ENCODE measurements at places on chromosomes 4 and X.

- DNase-seq = no peak
Measured at GRCh38 chrX:72143609-72143907, 11.8 kb upstream of the RTL5 start.

DNA sequence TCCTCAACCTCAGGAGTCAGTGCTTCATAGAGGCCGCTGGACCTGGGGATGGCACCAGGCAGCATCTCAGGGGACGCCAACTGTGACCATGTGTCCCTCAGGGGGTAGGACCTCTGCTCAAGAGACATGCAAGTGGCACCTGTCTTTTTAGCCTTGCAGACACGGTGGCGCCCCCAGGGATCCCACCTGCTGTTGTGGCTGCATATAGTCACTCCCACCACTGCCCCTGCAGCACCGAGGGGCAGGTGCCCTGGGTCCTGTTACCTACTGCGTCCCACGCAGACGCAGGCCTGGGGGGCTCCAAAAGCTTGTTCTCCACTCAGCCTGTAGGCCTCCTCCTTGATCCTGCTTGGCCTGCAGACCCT lies 2.5 kb downstream of the MYL5 start:
- DNase-seq = no peak

- no peak for DNase-seq
Measured at GRCh38 chrX:26851981-26852380, 611.2 kb downstream of the PPP4R3C start.

GRCh38 chr4:127783026-127783769 lies 1.1 kb downstream of the HSPA4L start:
- DNase-seq = no peak

DNA sequence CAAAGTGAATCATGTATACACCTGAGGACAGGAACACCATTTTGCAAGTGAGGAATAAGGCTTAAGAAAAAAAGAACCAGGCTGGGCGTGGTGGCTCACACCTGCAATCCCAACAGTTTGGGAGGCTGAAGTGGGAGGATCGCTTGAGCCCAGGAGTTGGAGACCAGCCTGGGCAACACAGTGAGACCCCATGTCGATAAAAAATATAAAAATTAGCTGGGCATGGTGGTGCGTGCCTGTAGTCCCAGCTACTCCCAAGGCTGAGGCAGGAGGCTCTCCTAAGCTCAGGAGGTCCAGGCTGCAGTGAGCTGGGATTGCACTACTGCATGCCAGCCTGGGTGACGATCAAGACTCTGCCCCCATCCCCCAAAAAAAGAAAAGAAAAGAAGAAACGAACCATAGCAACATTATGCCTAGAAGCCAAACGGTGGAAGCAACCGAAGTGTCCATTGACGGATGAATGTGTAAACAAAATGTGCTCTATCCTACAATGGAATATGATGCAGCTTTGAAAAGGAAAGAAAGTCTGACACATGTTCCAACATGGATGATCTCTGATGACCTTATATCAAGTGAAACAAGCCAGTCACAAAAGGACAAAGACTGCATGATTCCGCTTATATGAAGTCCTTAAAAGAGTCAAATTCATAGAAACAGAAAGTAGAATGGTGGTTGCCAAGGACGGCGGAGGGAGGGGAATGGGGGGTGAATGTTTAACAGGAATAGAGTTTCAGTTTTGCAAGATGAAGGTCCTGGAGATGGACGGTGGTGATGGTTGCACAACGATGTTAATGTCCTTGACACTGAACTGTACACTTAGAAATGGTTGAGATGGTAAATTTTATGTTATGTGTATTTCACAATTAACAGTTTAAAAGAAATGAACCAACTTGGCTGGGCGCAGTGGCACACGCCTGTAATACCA lies 8.6 kb upstream of the KIAA0232 start:
- DNase-seq = no peak

GRCh38 chr4:144901141-144901540 lies 196.9 kb downstream of the ANAPC10 start:
- no peak for DNase-seq

GRCh38 chr4:4641254-4641653 lies 99.4 kb upstream of the STX18 start:
- no peak for DNase-seq

DNA sequence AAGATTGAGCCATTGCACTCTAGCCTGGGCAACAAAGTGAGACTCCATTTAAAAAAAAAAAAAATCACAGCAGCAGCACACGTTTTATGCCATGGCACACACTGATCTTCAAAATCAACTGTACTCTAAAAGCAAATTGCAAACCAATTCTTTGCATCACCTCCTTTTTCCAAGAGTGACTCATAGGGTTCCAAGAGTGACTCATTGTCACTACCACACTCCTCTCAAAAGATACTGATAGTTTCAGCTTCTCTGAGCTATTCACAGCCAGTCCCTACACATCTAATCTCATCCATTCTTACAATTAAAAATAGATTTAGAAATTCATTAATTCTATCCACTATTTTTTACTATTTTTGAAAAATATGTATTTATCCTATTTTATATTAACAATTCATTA lies 1494.9 kb upstream of the AGA start:
- DNase-seq = no peak

DNA sequence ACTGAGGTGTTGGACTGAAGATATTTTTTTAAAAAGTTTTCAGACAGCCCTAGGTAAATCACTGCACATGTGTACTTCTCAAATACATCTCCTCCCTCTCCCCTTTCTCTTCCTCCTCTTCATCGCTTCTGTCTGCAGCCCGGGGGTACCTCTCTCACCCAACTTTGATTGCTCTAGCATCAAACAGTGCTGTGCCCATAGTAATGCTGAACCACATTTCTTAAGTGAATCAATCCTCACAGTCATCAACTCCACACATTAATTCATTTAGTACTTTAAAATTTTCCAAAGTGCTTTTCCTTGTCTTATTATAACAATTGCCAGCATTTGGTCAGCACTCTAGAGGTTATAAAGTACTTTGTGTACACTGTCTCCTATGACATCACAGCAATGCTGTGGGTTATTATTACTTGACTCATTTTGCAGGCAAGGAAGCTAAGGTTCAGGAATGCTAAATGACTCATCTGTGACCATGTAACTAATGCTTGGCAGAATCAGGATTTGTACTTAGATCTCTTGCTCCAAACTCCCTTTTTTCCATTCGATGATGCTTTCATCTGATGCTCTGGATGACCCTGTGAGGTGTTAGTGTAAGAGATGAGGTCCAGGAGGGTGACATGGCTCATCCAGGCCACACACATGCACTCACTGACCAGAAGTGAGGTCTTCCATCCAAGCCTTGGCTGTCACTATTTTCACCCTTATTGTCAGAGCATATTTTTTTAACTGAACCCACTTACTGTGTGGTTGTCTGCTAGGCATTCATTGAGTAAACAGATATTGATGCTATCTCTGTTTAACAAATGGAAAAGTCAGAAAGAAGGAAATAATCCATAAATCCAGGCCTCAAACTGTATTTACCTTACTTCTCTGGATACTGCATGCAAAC lies 58.8 kb downstream of the RHOH start:
- DNase-seq = no peak

DNA sequence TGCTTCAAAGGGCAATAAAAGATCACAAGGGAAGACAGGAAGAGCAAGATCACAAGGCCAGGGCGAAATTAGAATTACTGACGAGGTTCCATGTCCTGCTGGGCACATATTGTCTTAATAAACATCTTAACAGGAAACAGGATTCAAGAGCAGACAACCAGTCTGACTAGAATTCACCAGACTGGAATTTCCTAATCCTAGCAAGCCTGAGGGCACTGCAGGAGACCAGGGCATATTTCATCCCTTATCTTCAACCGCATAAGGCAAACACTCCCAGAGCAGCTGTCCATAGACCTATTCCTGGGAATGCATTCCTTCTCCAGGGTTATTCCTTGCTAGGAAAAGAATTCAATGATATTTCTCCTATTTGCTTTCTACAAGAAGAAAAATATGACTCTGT lies 12.4 kb upstream of the TDO2 start:
- no peak for DNase-seq

Data from activated CD8-positive, alpha-beta memory T cell treated with anti-CD3 and anti-CD28 coated beads, Interleukin-2, amount 50 U/mL, for 4 hours (primary cell).